D721Med (cell line): ENCODE measurements at places on chromosomes 7 and 10.

DNA sequence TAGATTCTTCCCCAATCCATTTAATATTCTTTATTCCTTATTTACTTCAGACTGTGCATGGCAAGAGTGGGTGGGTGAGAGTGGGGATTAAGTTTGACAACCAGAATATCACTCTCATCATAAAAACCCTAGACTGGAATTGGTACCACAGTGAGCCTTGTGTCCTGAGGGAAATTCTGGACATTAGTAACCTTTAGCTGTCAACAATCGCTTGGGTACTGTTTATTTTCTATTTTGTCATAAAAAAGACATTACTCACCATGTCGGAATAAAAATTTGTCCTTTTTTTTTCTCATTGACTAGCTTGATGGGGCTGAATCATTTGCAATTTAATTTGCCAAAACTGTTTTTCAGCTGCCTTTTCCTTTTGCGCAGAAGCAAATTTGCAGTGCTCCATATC lies 176.1 kb upstream of the SEMA3C start:
- DNase-seq: no peak

DNA sequence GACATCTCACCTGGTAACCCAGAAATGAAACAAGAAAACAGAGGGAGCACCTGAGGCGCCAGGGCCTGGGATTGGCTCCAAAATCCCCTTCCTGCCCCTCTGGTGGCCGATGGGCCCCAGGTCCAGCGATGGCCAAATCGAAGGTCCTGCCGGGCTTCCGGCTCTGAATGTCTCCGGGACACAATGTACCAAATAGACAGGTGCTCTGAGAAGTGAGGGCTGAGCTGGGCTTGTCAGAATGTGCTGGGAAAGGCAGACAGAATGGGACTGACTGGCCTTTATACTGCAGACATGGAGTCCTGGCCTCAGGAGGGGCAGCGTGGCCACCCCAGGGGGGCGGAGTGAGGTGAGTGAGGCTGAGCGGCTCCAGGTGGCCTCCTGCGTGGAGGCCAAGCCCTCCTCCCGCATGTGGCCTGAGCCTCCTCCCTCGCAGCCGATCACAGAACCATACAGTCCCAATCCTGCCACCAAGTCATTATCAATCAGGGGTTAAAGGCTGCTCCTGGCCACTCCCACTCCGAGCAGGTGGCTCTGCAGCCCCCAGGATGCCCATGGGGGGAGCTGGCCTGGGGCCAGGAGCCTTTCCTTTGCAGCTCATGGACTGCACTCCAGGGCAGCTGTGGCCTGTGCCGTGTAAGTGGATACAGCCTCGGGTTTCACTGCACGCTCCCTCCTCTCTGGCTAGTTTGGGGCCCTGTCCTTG lies 185.5 kb downstream of the ADARB2 start:
- no peak for DNase-seq

DNA sequence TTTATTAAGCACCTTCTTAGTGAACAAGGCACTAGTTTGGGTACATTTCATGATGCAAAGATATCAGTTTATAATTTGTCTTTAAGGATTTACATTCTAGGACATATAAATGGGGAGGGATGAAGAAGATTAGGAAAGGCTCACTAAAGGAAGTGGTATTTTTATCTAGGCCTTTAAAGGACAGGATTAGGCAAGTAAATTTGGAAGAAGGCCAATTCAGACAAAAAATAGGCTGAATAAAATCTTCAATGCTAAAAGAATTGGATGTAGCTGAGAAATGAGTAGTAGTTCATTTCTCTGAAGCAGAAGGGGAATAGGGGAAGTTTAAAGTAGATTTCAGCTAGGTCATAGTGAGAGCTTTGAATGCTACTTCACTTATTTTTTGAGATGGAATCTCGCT lies 4.8 kb upstream of the FAM24B start:
- DNase-seq: no peak

DNA sequence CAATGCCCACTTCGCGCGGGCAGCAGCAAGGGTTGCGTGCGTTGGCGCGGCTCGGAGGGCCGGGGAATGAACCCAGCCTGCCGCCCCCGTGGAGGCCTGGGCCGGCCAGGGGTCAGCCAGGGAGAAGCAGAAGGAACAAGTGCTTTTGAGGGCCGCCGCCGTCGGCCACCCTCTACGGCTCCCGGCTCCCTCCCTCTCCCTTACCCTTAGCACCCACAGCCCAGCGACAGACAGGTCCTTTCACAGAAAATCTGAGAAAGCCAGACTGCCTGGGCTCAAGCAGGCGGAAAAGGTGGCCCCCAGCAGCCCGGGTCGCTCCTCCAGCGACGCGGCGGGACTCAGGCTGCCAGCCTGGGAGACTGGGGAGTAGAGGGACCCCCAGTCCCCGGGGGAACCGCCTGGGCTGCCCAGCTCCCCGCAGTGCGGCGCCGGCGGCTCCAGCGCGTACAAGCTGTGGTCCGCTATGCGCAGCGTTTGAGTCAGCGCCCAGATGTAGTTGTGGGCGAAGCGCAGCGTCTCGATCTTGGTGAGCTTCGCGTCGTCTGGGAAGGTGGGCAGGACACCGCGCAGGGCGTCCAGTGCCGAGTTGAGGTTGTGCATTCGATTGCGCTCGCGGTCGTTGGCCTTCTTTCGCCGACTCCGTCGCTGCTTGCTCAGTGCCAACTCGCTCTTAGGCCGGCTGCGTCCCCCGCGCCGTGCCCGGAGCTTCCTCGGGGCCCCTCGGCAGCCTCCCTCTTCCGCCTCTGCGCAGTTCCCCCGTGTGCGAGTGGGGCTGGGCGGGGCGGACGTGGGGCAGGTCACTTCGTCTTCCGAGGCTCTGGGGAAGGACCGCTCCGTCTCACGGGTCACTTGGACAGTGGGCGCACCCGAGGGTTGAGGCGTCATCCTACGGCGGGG lies 815 bp downstream of the NEUROG3 start:
- no peak for DNase-seq

GRCh38 chr10:90816466-90816865 lies 41.4 kb downstream of the HTR7 start:
- DNase-seq: no peak

DNA sequence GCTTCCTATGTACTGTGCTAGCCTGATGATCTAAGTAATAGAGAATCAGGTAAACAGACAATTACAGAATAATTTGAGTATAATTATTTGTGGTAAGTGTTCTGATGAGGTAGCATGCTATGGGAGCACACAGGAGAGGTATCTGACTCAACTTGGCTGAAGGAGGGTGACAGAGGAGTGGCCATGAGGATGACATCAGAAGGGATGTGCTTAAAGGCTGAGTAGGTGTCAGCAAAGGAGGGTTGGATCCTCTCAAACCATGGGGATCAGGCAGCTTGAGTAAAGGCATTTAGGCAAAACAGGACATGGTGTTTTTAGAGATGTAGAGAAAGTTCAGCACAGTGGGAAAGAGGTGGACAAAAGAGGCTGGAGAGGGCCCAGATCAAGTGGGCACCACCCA lies 29.0 kb downstream of the KLHDC10 start:
- no peak for DNase-seq

DNA sequence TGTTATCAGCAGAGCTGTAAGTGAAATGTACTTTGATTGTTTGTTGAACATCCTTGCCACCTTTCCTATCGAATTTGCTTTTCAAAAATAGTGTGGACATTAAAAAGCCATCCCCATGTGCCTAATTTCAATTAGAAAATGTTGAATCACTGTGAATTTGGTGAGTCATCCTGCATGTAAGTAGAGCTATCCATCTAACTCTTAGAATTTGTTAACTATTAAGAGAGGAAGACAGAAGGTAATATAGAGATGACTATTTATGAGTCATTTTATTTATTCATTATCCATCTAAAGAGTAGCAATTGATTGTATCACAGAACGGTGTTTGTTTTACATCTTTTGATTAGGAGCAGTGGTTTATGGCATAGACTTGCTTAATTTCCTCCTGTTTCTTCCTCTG lies 154.7 kb downstream of the MGMT start:
- no peak for DNase-seq

GRCh38 chr7:22640269-22640668 lies 86.7 kb upstream of the IL6 start:
- no peak for DNase-seq

DNA sequence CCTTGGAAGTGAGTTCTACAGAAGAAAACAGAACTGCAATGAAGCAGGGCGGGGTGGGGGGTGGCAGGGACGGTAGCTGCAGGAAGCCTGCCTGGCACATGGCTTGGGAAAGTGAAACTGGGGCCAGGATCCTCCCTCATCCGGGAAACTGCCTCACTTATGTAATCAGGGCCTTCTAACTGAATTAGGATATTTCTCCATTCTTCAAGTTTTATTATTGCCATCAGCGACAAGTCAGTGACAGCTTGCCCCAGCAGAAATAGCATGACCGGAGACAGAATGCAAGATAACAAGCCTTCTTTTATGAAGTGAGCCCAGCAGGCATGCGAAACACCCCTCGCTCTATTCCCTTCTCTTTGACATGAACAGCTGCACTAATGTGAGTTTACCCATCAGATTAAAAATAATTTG lies 77.5 kb upstream of the CACUL1 start:
- no peak for DNase-seq

DNA sequence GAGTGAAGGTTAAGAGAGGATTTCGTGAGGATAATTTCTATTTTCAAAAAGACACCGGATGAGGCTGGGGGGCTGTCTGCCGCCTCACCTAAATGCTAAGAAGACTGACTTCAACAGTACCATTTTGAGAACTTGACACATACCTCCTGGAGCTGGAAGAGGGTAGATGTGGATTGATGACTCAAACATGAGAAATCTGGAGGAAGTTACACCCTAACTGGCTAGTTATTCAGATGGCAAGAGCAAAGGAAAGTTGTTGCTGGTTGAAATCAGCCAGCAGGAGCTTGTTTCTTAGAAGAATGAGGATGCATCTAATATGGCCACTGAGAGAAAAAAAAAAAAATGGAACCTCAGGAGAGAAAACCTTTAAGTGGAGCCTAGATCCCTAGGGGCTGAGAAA lies 76.2 kb upstream of the KIAA1217 start:
- DNase-seq: no peak

GRCh38 chr7:114110666-114111065 lies 191.9 kb upstream of the PPP1R3A start:
- no peak for DNase-seq

- no peak for DNase-seq
Observed at GRCh38 chr10:2895594-2896196, 171.7 kb upstream of the PFKP start.

- no peak for DNase-seq
Observed at GRCh38 chr7:98899816-98900215, 21.5 kb downstream of the TRRAP start.

- no peak for DNase-seq
Observed at GRCh38 chr7:30074422-30075030, 46.3 kb downstream of the PLEKHA8 start.
